Myocyte (in vitro differentiated cells): ENCODE measurements at places on chromosomes 11 and 22.

DNA sequence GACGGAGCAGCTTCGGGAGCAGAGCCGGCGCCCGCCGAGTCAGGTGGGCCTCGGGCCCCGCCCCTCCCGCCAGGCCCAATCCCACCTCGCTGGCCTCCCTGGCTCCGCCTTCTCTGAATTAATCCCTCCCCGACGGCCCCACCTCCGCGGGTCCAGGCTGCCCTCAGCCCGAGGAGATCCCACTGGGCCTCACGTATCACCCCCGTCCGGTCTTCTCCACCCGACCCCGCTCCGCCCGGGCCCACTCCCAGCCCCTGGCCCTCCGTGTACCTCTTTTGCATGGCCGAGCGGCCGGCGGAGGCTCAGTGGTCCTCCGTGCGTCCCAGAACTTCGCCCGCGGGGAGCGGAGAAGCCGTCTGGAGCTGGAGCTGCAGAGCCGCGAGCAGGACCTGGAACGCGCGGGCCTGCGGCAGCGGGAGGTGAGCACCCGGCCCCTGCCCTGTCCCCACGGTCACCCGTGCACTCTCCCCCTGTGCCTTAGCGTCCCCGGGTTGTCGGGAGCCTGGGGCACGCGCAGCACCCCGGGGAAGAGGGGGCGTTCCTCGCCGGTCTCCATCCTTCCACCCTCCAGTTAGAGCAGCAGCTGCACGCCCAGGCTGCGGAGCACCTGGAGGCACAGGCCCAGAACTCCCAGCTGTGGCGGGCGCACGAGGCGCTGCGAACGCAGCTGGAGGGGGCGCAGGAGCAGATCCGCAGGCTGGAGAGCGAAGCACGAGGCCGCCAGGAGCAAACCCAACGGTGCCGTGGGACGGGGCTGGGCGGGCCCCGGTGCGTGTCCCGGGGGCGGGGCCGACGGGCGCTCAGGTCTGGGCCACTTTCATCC, 2.2 kb upstream of the CD151 start:
- no peak for DNase-seq

- DNase-seq: no peak
Observed at GRCh38 chr22:24728790-24729637, 45.5 kb downstream of the PIWIL3 start.

DNA sequence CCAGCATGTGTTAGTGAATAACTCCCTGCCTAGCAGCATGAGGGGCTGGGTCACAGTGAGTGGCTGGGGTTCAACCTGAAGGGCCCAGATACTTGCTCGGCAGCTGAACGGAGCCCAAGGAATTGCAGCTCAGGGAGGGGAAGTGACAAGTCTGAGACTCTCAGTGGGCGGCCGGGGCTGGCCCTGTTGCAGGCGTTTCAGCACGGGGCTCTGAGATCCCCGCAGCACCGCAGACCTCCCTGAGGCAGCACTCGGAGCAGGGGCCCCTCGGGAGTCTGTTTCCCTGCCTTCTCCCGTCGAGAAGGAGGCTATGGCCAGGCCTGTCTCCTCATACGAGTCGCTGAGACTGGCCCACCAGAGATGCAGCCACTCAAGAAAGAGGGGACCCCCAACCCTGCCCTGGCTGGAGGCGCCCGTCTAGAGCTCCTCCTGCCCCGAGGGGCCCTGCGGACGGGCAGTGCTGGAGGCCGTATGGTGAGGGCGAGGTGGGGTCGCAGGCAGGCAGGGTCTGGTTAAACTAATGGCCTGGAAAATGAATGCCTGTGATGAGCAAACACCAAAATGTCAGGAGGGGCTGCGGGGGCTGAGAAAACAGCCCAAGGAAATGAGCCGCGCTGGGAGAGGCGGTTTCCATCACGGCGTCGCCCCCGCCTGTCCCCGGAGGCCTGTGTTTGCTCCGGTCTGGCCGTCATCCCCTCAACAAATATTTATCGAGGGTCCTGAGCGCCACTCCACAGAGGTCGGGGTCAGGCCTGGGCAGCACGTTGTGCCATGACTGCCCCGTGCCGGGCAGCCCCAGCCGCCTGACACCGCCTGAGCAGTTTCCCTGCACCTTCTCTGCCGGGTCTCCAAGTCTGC, 9.3 kb downstream of the TSSC4 start:
- DNase-seq: no peak

- peak; percentile 43 for DNase-seq
Observed at GRCh38 chr11:122863704-122864326, 18.7 kb upstream of the JHY start.

- peak; percentile 8 for DNase-seq
Observed at GRCh38 chr11:84136926-84137325, 850.8 kb upstream of the CCDC90B start.

GRCh38 chr22:46969961-46970360, 207.5 kb downstream of the TBC1D22A start:
- no peak for DNase-seq

DNA sequence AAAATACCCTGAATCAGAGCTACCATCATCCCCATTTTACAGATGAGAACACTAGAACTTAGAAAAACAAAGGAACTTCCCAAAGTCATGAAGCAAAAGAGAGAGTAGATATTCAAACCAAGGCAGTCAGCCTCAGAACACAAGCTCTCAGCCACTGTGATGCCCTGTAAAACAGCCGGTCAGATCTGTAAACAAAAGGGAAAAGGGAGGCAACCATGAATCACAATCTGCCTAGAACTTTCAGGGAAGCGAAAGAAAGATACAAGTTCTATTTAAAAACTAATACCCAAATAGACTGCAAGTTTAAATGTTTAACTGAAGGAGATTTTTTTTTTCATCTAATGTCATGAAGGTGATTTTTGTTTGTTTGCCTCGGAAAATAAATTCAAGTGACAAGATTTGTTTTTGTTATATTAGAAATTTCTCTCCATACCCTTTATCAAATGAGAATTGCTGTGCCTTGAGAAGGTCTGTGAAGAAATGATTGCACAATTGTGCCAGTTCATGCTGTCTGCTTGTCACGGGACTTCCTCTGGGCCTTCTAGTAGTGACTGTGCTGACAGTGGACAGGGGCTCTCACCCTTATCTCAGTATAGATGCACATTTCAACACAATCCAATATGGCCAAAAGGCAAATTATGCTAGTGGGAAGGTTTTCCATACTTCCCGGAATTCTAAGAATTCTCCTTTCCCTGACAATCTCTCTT, 11.7 kb downstream of the SAA1 start:
- DNase-seq: no peak

DNA sequence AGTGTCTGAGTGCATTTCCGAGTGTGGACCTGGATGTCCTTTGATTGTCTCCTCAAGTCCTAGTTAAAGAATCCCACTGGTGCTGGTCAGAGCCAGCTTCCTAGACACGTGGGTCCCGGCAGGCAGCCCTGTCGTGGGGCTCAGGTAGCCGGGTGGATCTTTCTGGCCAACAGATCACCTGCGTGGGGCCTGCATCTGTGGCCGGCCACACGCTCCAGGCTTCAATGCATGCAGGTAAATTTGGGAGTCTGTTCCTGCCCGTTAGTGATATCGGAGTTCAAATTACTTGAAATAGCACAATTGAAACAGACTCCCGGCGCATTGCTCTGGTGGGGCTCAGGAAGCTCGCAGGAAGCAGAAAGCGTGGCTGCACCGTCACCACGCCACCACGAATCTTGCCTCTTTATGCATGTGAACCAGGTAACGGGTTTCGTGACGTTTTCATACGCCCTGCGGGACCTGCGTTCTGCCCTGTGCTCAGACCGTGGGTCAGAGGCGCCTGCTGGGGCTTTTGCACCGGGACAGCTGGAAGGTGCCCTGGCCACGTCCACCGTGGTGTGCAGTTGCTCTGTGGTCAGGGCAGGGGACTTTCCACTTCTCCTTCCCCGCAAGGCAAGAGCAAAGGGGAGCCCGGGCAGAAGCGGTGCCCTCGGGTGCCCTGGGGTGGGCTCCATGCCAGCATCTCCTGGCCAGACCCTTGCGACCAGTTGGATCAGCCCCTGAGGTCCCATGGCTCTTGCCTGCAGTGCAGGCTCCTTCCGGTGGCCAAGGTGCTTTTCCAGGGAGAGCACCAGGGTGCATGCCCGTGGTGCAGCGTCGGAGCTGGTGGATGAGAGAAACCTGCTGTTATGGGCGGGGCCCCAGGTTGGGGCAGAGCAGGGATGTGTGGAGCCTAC, 803.5 kb downstream of the BRD1 start:
- no peak for DNase-seq

DNA sequence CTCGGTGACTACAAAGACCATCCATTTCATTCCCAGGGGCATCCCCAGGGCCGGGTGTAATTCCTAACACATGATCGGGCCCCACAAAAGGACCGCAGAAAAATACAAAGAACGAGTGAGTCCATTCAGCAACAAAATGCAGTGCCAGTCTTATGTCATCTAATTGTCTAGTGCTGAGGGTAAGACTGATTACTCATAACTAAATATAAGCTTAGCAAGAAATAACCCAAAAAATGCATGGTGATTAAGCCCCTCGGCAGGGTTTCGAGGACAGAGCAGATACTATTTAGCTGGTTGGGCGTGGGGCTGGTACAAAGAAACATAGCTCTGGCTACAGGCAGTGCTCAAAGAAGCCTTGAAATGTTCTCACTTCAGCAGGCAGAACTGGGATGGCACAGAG, 1078.9 kb downstream of the OPCML start:
- no peak for DNase-seq

- DNase-seq: peak; percentile 63
Observed at GRCh38 chr11:94664346-94664745, 97.2 kb downstream of the PIWIL4 start.

GRCh38 chr11:27848423-27848822, 148.2 kb upstream of the BDNF start:
- DNase-seq: no peak
